Activated CD4-positive, alpha-beta T cell treated with anti-CD3 and anti-CD28 coated beads, Interleukin-10, Interleukin-2, amounts not matched to agents 100 ng/mL and 50 ng/mL, durations not matched to agents 16 hours and 8 hours (primary cell): ENCODE measurements at places on chromosomes 5 and 9.

GRCh38 chr5:116785106-116785505 lies 210.5 kb upstream of the SEMA6A start:
- no peak for DNase-seq

GRCh38 chr9:94507531-94508258 lies 47.2 kb upstream of the PCAT7 start:
- DNase-seq = no peak

GRCh38 chr9:131475956-131476776 lies 26.6 kb upstream of the POMT1 start:
- no peak for DNase-seq

DNA sequence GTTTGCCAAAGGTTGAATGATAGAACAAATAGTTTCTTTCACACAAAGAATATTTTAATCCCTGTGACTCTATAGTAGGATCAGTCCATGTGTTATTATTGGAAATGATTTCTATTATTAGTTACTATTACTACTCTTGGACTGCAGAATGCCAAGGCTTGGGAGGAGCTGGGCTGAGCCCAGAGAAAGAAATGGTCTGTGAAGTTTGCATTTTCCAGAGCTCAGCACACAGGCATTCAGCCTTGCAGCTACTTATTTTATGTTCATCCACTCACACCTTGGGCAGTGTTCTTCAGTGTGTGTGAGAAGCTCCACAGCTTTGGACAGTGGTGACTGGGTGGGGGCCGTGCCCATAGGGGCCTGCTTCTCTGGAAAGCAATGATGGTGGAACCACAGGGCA lies 583.1 kb downstream of the CCDC171 start:
- no peak for DNase-seq

- no peak for DNase-seq
Observed at GRCh38 chr9:114396558-114397218, 8.9 kb upstream of the AKNA start.

GRCh38 chr5:180291234-180291940 lies 496 bp downstream of the MAPK9 start:
- peak; percentile 23 for DNase-seq

DNA sequence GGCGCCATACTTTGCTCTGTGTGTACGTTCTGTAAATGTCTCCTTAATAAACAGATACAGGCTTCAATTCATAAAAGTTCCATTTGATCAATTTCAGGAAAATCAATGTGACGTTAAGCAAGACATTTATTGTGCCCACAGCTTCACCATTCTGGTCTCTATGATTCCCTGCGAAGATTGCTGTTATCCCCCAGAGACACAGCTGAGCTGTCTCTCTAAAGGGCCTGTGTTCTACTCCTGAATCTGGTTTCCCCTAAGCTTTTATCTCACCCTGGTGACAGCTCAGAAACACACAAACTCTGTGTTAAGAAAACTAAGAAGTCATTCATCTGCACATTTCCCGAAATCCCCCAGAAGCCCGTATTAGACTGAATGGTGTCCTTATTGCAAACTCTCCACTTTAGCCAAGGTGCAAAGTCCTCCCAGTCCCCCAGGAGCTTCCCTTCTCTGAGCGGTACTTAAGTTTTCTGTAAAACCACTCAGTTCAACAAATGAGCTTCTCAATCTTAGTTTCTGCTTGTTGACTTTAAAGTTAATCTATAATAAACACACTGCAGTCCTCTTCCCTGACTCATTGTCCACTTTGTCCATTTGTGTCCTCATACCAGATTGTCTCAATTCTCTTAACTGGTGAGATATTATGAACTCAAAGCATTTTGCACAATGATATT lies 1.4 kb upstream of the C5orf15 start:
- no peak for DNase-seq

GRCh38 chr9:86549401-86549811 lies 195.2 kb upstream of the TUT7 start:
- DNase-seq = no peak

DNA sequence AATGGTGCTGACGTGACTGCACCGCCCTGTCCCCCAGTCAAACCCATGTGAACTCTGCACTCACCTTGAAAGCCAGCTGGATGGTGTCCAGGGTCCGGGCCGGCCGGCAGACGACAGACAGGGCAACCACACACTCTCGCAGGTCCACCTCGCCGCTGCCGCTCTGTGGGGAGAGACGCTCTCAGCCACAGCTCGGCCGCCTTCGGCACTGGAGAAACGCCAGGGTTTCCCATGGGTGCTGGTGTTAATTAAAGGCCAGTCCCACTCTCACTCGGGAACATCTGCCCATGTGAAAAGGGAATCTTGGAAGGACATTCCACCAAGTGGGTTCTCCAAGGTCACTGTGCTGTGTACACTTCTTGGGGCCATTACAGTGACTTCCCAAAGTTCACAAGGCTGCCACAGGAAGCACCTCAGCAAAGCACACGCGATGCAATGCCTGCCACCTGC lies 25.5 kb upstream of the SLC6A3 start:
- DNase-seq = no peak

DNA sequence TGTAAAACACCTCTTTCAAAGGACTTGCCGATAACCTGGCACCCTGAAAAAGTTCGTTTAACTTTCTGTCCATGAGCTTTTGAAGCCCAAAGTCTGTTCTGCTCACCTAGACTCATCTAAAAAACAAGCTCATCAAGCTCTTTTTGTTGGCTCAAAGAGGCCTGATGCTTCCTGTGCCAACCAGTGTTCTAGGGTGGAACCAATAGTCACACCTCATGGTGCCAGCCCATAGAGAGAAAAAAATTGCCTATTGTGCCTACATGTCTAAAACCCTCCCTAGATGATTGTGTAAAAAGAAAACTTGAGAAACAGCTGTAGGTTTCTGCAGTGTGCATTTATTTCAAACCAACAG lies 4.7 kb downstream of the SH3RF2 start:
- DNase-seq = peak; percentile 65

- no peak for DNase-seq
Observed at GRCh38 chr9:122389799-122390481, 19.1 kb downstream of the PTGS1 start.

DNA sequence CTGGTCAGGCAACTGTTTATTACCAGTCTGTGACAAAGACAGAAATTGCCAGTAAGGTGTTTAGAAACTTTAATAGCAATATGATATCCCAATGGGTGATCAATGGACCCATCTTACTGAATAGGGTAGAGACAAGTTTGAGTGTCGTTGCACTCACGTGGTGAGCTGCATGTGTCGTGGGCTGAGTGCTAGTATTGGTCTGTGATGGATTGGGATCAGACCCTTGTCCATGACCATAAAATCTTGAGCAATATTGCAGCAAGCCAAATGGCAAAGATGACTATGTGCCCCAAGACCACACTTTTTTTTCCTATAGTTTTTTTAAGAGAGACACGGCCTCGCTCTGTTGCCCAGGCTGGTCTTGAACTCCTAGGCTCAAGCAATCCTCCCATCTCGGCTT lies 114.5 kb downstream of the PALM2AKAP2 start:
- peak; percentile 68 for DNase-seq

- no peak for DNase-seq
Observed at GRCh38 chr9:18371621-18372020, 102.3 kb upstream of the ADAMTSL1 start.

GRCh38 chr9:114370251-114370967 lies 17.4 kb downstream of the AKNA start:
- no peak for DNase-seq

GRCh38 chr5:134273642-134274395 lies 47.9 kb upstream of the PPP2CA start:
- DNase-seq = no peak

DNA sequence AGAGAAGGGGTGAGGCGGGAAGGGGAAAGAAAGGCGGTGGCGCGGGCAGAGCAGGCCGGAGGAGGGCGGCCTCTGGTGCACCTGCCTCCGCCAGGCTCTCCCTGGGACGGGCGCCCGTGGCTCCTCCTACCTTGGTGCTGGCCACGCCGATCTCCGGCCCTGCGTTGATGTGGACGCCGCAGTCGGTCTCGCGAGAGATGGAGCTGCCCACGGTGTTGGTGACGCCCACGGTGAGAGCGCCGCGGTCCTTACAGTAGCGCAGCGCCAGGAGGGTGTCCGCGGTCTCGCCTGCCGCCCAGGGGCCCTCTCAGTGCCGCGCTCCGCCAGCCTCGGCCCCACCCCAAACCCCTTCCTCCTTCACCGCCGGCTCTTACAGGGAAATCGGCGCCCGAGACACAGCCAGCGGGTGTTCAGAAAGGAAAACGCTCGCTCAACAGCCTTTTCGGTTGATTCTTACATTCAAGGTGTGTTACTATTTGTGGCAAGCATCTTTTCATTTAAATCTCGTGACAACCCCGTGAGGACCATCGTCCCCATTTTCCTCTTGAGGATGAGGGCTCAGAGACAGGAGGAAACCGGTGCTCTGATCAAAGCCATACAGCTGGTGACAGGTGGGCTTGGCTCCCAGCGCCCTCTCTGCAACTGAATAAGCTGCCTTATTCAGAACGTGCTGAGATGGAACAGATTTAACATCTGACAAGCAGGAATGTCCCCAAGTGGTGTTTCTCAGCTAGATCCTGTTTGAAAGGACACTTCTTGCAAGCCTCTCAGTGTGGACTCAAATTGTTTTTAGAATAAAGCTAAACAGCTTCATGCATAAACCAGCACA lies 22.0 kb upstream of the MAPK9 start:
- peak; percentile 85 for DNase-seq

DNA sequence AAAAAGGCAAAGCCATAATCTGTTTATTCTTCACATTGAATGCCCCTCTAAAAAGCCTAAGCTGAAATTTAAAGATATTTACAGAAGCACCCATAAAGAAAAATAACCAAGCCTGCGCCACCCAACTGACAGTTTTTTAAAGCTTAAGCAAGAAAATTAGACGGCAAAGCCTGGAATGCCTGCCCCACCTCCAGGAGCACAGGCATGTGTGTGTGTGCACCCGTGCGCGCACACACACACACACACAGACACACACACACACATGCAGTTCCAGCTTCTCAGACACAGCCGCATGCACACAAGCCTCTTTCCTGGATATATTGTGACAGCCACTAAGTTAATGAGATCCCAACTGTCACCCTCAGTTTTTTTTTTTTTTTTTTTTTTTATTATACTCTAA lies 88.2 kb downstream of the FRMD3 start:
- no peak for DNase-seq

- no peak for DNase-seq
Observed at GRCh38 chr9:132969783-132970182, 8.7 kb upstream of the GFI1B start.

GRCh38 chr5:66872736-66873331 lies 276.6 kb downstream of the MAST4 start:
- DNase-seq = no peak

GRCh38 chr9:134624621-134625181 lies 16.9 kb upstream of the COL5A1 start:
- no peak for DNase-seq

- DNase-seq = no peak
Observed at GRCh38 chr5:174159327-174160114, 114.0 kb downstream of the NSG2 start.

DNA sequence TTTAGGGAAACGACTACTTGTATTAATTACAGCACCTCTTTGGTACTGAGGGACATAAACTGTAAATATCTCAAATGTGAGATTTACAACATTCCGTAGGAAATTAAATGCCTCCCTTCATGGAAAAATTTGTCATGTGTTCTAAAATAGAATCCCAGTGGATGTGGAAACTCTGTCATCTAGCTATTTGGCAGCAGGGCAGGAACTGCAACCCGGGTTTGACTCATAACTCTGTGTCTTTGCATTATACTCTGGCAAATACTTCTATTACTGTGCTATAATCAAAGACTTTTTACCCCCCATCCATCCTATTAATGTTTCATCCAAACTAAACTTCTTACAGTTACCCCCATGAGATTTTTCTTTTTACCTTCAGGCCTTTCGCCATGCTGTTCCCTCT lies 6.6 kb downstream of the PLPPR1 start:
- DNase-seq = no peak

GRCh38 chr5:181133610-181134231 lies 2.8 kb upstream of the OR2V1 start:
- DNase-seq = no peak
